T-helper 2 cell treated with Interferon-gamma antibody and Interleukin-4, amounts not matched to agents 5 μg/mL and 100 μg/mL, for 36 hours (primary cell): ENCODE measurements at places on chromosomes 2 and 18.

DNA sequence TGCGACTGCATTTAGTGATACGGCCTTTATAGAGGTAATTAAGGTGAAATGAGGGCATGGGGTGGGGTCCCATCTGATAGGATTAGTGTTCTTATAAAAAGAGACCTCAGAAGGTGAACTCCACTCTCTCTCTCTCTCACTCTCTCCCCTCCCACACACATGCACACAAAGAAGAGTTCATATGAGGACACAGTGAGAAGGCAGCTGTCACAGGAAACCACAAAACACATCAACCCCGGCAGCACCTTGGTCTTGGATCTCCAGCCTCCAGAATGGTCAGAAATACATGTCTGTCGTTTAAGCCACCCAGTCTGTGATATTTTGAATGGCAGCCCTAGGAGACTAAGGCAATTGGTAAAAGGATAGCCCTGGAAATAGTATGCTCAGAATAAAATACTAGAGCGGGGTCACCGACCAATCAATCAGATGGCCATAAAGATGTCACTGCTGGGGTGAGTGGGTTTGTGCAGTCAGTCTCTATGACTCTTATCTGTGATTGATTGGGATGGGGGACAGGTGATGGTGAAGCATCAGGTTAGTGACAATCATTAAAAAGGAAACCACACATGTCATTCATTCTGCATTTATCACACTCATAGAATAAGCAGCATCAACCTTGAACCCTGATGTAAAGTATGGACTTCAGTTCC lies 118.9 kb upstream of the POU3F3 start:
- H3K27me3 ChIP-seq: no peaks in the 10 kb centered on the region
- no peaks in the 10 kb centered on the region for H3K36me3 ChIP-seq
- no peak for DNase-seq
- peaks cover 8% of the 10 kb centered on the region for H3K4me1 ChIP-seq

- H3K27ac ChIP-seq: no peak overlapping the region
- peaks cover 41% of the 10 kb centered on the region for H3K4me1 ChIP-seq
- no peak overlapping the region for H3K4me3 ChIP-seq
- no peaks in the 10 kb centered on the region for H3K36me3 ChIP-seq
- no peak for DNase-seq
Observed at GRCh38 chr2:101775092-101775491, 77.6 kb downstream of the MAP4K4 start.

- no peaks in the 10 kb centered on the region for H3K27me3 ChIP-seq
- no peak overlapping the region for H3K27ac ChIP-seq
- no peaks in the 10 kb centered on the region for H3K36me3 ChIP-seq
- no peak for DNase-seq
Observed at GRCh38 chr2:42835577-42836371, 43.4 kb upstream of the HAAO start.

GRCh38 chr2:222108957-222109585 lies 189.7 kb downstream of the PAX3 start:
- H3K27ac ChIP-seq: no peak overlapping the region
- H3K4me1 ChIP-seq: no peaks in the 10 kb centered on the region
- no peak for DNase-seq

DNA sequence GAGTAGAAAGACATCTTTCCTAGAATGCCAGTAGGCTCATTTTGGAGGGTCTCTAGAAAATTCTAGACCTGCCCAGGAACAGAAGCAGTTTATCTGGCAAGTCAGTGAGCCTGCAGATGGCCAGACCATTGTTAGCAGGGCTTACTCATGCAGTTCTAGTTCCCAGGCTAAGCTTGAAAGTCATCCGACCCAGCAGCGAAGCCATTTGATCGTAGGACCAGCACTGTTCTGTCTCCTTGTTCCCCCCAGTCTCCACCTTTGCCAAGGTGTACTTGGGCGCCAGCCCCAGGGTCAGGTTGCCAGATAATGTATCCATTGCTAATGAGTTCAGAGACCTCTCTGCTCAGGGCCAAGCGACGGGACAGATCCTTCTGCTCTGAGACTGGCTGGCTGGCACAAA lies 70.1 kb downstream of the EPAS1 start:
- no peak overlapping the region for H3K4me3 ChIP-seq
- H3K27ac ChIP-seq: no peak overlapping the region
- peaks cover 11% of the 10 kb centered on the region for H3K36me3 ChIP-seq
- H3K27me3 ChIP-seq: no peaks in the 10 kb centered on the region
- DNase-seq: no peak
- peaks cover 35% of the 10 kb centered on the region for H3K4me1 ChIP-seq

GRCh38 chr18:38032516-38032915 lies 466.9 kb upstream of the CELF4 start:
- H3K4me1 ChIP-seq: no peaks in the 10 kb centered on the region
- H3K27me3 ChIP-seq: no peaks in the 10 kb centered on the region
- H3K27ac ChIP-seq: no peak overlapping the region
- no peaks in the 10 kb centered on the region for H3K36me3 ChIP-seq
- DNase-seq: no peak
- no peak overlapping the region for H3K4me3 ChIP-seq

DNA sequence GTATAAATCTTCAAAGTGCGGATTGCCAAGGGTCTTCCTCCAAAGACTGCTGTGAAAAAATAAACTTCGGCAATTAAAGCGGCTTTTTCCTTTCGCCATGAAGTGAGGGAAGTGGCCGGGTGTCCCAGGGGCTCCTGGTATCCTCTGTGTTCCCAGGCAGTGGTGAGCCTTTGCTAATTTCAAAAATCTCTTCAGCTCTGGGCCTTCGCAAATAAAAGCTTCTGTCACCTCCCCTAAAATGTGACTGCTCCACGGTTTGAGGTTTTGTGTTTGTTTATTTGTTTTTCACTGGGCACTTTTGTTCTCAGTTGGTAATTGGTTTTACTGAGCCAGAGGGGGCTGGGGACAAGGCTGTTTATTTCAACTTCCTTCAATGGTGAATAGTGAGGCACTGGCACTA lies 270.1 kb upstream of the POU3F3 start:
- H3K27me3 ChIP-seq: no peaks in the 10 kb centered on the region
- DNase-seq: no peak
- no peaks in the 10 kb centered on the region for H3K4me1 ChIP-seq
- no peak overlapping the region for H3K27ac ChIP-seq

DNA sequence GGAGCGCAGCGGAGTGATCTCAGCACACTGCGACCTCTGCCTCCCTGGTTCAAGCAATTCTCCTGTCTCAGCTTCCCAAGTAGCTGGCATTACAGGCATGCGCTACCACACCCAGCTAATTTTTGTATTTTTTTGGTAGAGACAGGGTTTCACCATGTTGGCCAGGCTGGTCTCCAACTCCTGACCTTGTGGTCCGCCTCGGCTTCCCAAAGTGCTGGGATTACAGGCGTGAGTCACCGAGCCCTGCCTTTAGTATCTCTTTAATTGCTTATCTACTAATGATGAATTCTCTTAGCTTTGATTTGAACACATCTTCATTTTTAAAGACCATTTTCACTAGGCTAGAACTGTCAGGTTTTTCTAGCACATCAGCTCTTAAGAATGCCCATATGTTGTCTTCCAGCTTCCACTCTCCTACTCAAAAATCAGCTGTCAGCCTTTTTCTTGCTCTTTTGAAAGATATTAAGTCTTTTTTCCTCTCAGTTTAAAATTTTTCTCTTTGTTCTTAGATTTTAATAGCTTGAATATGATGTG lies 16.1 kb upstream of the MFSD2B start:
- H3K36me3 ChIP-seq: peaks cover 2% of the 10 kb centered on the region
- DNase-seq: no peak
- H3K4me1 ChIP-seq: no peaks in the 10 kb centered on the region
- no peak overlapping the region for H3K27ac ChIP-seq
- H3K4me3 ChIP-seq: no peak overlapping the region

- H3K4me3 ChIP-seq: no peak overlapping the region
- no peaks in the 10 kb centered on the region for H3K36me3 ChIP-seq
- H3K4me1 ChIP-seq: no peaks in the 10 kb centered on the region
- H3K27ac ChIP-seq: no peak overlapping the region
Observed at GRCh38 chr18:6871566-6871965, 142.1 kb downstream of the ARHGAP28 start.

DNA sequence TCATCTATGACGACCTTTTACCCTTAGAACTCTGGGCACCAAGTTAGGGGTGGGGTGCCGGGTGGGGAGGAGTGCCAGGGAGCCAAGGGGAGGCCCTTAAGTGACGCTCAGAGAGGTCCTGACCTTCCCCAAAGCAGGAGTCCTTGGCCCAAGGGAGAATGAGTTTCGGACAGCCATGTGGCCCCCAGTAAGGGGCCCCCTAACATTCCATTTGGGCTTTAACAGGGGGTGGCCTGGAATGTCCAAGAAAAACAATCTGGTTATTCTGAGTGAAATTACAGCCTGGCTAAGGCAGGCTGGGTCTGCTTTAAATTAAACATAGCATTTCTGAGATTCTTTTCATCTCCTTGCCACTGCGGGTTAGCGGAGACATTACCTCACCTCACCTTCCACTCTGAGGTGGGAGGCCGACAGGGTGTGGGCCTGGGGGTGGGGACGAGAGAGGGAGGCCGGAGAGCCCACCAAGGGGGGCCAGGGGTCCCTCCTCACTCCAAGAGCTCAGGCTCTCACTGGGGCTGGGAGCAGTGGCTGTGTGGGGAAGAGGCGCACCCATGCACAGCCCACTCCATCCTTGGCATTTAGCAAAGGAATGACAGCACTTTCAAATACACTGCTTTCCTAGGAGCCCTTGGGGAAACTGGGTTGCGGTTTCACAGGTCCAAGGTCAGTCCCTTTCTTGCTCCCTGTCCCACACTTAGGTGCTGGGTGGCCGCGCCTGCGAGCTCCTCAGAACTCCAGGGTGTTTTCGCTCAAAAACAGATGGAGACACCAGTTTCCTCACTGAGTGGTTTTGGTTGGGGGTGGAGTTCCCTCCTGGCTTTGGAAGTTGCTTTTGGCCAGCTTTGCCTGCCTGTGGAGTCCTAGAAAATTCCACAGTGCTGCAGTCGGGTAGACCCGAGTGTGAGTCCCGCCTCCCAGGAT lies 107.4 kb downstream of the POLR1A start:
- H3K27ac ChIP-seq: peak overlapping the region; percentile 93
- no peaks in the 10 kb centered on the region for H3K27me3 ChIP-seq
- DNase-seq: no peak
- peaks cover 15% of the 10 kb centered on the region for H3K36me3 ChIP-seq

DNA sequence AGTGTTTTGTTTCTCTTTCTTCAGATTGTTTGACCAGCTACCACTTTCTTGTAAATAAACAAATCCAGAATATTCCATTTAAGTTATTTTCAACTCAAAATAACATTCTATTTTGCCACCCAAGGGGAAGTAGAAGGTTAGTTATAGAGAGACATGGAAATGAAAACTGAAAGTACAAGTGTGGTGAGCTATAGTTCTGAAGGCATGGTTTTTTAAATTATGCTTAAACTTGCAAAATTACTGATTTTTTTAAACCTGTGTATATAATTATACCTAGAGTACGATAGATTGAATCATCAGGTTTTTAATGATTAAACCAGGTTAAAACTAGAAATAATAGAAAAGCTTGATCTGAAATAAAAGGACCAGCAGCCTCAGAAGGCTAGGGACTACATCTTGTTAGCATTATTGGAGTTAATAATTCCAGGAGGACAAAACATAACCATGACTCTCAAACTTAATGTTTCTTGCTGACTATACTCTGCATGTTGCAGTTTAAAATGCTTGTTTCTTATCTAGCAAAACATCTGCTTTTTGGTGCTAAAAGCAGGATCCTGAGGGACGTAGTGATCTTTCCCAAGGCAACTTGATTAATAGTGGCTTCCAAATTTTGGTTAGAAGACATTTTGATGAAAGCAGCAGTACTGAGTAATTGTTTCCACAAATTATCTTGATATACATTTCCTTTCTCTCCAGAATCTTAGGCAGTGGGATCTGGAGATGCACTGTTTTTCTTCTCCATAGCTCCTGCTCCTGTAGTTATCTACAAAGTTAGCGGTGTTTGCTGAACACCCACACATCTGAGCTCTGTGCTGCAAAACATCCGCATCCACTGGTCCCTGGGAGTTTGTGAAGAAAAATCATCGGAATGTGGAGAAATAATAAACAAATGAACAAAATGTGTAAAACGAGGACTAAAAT lies 327.2 kb upstream of the PKDCC start:
- no peaks in the 10 kb centered on the region for H3K36me3 ChIP-seq
- no peaks in the 10 kb centered on the region for H3K27me3 ChIP-seq
- no peak for DNase-seq
- H3K4me1 ChIP-seq: peaks cover 10% of the 10 kb centered on the region
- H3K27ac ChIP-seq: no peak overlapping the region

DNA sequence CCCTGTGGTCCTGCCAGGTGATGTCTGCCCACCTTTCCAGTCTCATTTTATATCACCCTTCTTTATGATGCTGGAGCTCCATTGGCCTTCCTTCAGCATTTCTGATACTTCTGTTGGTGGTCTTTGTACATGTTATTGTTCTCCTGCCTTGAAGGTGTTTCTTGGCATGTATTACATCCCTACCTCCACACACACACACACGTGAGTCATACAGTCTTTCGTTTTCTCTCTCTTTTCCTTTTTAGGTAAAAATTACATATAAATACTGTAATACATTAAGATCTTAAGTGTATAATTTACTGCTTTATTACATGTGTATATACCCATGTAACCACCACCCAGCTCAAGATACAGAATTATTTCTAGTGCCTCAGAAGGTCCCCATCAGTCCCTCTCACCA lies 10.2 kb upstream of the ADGRF3 start:
- no peak for DNase-seq
- no peaks in the 10 kb centered on the region for H3K27me3 ChIP-seq
- H3K36me3 ChIP-seq: peaks cover 15% of the 10 kb centered on the region
- no peak overlapping the region for H3K4me3 ChIP-seq
- peaks cover 32% of the 10 kb centered on the region for H3K4me1 ChIP-seq

DNA sequence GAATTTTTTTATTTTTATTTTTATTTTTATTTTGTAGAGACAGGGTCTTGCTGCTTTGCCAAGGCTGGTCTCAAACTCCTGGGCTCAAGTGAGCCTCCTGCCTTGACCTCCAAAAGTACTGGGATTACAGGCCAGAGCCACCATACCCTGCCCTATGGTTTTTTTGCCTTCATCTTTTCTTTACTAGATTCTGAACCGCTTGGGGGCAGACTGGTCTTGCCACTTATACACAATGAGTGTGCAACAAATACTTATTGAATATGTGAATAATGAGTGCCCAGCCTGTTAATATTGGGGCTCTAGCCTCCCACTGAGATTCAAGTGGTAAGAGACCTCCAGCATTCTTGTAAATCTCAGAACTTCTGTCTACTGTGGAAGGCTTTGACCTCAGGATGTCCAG lies 3.9 kb downstream of the NCK2 start:
- H3K27me3 ChIP-seq: no peaks in the 10 kb centered on the region
- peaks cover 59% of the 10 kb centered on the region for H3K36me3 ChIP-seq
- H3K27ac ChIP-seq: peak overlapping the region; percentile 59
- no peak for DNase-seq
- peak overlapping the region; percentile 89 for H3K4me3 ChIP-seq

GRCh38 chr2:221478485-221478863 lies 93.6 kb downstream of the EPHA4 start:
- H3K4me1 ChIP-seq: no peaks in the 10 kb centered on the region
- no peak overlapping the region for H3K4me3 ChIP-seq
- H3K27me3 ChIP-seq: no peaks in the 10 kb centered on the region
- H3K36me3 ChIP-seq: no peaks in the 10 kb centered on the region
- no peak for DNase-seq

DNA sequence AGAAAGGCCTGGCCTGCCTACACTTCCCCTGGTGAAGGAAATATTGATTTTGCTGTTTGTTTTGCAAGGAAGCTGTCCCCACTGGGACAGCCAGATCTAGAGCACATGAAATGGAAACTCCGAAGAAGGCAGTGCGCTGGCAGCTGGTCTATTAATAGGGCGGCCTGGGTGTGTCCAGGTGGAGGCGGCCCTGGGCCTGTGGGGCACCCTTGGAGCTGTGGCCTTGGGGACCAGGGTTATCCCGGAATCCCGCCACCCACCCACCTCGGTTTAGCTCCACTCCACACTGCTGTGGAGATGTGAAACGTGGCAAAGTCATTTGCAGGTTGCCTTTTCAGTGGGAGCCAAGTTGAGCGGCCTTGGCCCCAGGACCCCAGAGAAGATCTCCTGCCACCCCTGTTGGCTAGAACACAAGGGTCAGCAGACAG lies 204.3 kb downstream of the KLHL29 start:
- no peak for DNase-seq
- no peaks in the 10 kb centered on the region for H3K27me3 ChIP-seq
- H3K4me3 ChIP-seq: no peak overlapping the region
- H3K27ac ChIP-seq: no peak overlapping the region
